ENCODE measurements at places on chromosomes 2 and 18.

DNA sequence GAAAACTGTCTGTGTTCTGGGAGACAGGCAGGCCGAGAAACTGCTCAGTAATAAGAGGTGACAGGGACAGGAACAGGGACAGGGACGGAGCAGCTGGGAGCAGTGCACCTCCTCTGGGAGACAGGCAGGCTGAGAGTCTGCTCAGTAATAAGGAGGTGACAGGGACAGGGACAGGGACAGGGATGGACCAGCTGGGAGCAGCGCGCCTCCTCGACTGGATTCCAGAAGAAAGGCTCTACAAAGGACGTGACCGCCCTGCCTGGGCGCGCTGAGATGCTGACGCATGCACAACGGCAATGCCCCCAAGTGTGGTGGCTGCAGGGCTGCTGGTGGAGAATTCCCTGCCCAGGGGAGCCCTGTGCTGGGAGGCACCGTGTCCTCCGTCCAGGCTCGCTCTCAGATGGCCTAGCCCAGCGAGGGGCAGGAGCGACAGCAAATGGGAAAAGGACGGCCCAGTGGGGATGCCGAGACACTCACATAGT lies 44.2 kb upstream of the PXDN start:
- no peak for DNase-seq

- DNase-seq, result no peak
Measured at GRCh38 chr18:8750954-8751415, 45.6 kb downstream of the MTCL1 start.

GRCh38 chr2:240205348-240205747 lies 64.9 kb upstream of the OTOS start:
- no peak for DNase-seq

DNA sequence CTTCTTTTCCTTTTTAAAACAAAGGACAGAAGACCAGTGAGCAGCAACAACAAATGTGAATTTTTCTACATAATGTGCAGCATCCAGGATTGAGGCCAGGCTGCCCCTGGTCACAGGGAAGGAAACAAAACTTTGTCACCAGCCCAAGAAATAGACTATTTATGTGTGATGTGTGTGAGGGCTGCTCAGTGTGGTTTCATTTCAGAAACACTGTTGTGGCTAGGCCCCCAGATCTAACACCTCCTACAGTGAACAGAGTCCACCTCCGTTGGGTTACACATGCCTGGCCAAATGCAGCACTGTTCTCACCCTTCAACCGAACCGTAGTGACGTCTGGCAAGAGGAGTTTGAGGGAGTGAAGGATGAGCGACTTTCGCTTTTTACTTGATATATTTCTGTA lies 146.3 kb upstream of the RIOK3 start:
- no peak for DNase-seq

GRCh38 chr18:14971461-14972185 lies 223.7 kb downstream of the ANKRD30B start:
- no peak for DNase-seq

GRCh38 chr18:9417073-9417851 lies 58.1 kb upstream of the RALBP1 start:
- no peak for DNase-seq

GRCh38 chr2:42895791-42896135 lies 103.4 kb upstream of the HAAO start:
- no peak for DNase-seq

DNA sequence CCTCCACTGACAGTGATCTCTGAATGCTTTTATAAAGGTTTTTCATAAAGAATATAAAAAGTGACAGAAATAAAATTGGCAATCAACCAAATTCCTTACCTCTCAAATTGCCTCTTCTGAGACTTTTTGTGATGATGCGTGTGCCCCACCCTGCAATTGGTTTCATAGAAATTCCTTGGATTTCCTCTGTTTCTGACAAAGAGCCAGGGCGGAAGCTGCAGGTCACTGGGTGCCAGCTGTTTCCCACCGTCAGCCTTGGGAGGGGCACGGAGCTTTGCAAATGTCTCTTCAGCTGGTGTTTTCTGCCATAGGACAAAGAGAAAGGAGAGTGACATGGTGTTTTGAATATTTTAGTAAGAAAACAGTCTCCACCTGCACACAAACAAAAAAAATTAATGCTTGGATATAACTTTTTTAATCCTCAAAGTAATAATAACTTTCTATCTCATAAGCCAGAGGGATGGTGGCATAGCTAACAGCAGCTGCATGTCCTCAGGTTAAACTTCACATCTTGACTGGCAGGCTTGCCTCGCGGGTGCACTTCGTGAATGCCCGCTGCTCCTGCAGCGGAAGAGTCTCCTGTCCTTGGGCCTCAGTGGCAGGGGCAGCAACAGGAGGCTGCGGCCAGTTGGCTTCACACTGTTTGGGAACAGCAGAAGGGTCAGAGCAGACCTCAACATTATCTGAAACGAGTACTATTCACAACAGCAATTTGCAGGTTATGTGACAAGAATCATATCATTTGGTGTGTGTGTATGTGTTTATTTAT lies 24.7 kb downstream of the AGAP1 start:
- DNase-seq, result peak; percentile 35

- DNase-seq, result no peak
Measured at GRCh38 chr2:134268265-134268664, 14.4 kb downstream of the MGAT5 start.

GRCh38 chr18:10100196-10100595 lies 186.4 kb downstream of the VAPA start:
- no peak for DNase-seq

DNA sequence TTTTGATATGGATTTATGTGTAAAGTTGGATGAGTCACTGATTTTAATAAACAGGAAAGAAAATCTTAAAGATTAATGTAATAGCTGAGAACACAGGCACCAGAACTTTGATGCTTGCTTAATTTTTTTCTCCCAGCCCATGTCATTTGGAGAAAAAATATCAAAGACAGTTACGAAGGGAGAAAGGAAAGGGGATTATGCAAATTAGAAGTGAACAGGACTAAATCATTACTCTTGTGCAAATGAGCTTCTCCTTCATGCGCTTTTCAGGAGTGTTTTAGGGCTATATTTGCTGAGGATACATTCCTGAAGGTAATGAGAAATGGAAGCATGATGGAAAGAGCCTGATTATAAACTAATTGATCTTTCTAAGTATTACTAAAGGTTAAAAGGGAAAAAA lies 28.9 kb downstream of the NABP1 start:
- no peak for DNase-seq

GRCh38 chr2:46885376-46885775 lies 30.2 kb downstream of the MCFD2 start:
- DNase-seq, result no peak

DNA sequence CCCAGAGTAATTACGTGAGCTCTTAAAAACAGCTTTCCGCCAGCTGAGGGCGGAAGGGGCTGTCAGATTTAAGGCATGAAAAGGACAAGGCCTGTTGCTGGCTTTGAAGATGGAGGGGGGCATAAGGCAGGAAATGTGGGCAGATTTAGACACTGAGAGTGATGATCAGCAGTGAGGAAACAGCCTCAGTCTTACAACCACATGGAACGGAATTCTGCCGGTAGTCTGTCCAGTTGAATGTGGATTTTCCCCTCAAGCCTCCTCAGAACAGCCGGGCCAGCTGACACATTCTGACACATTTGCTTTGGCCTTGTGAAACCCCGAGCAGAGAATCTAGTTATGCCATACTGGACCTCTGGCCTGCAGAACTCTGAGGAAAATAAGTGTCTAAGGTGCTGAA lies 16.6 kb downstream of the POLE4 start:
- no peak for DNase-seq

- no peak for DNase-seq
Measured at GRCh38 chr2:236550701-236551465, 18.7 kb upstream of the ACKR3 start.

GRCh38 chr18:62102221-62102620 lies 84.6 kb downstream of the PIGN start:
- no peak for DNase-seq

DNA sequence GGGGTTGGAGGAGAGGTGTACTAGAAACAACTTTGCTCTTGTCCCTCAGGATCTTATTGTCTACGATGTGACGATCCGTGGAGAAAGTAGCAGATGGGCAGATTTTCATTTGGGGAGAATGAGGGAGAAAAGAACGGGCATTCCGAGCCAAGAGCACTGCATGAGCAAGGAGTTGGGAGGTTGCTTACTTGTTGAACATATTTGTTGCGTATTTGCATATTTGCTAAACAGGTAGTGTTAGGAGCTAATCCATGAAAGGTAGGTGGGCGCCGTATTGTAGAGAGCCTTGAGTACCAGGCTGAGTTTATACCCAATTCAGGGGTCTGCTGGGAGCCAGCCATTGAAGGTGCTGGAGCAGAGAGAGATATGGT lies 490 bp downstream of the BCS1L start:
- DNase-seq, result no peak

- DNase-seq, result no peak
Measured at GRCh38 chr2:219560037-219560892, 11.1 kb downstream of the OBSL1 start.

DNA sequence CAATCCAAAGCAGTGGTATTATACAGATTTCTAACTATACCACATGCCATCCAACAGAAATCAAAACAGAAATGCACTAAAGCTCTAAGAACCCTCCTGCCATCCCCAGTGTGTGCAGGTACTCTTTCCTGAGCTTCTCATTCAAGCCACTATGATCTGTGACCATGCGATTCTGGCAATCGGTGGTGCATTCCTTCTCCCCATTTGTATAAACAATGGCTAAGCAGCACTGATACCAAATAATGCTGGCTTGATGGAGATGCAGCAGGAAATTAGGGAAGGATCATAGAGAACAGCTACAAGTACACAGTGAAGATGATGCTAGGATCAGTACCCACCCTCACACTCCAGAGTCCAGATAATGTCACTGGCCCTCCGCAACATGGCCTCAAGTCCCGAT lies 51.8 kb downstream of the PPP4R1 start:
- DNase-seq, result no peak

- DNase-seq, result no peak
Measured at GRCh38 chr2:215671691-215672090, 235.8 kb upstream of the FN1 start.

- no peak for DNase-seq
Measured at GRCh38 chr18:6509417-6509816, 94.7 kb upstream of the L3MBTL4 start.

All from NCI-H1694 (cell line).